Stimulated activated CD8-positive, alpha-beta memory T cell treated with anti-CD3 and anti-CD28 coated beads, Interleukin-12 subunit alpha, Interleukin-12 subunit beta, amount 100 ng/mL, for 1 hour (primary cell): ENCODE measurements at places on chromosomes 6 and 20.

DNA sequence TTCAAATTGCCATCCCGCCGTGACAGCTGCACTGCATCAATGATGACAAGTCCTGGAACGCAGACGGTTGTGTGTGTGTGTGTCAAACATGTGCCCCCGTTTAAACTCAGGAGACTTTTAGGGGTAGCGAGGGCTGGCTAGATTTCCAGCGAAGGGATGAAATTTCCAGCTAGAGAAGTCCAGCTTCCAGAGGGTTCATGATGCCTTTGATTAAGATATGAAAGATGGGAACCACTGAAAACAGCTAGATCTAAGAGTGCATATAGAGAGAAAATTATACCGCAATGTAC, 644 bp downstream of the KIZ start:
- no peak for DNase-seq

GRCh38 chr6:130928158-130928912, 101.1 kb downstream of the SMLR1 start:
- DNase-seq = no peak

- no peak for DNase-seq
These were observed 17.9 kb upstream of the ARMC12 start for GRCh38 chr6:35718911-35719381.

DNA sequence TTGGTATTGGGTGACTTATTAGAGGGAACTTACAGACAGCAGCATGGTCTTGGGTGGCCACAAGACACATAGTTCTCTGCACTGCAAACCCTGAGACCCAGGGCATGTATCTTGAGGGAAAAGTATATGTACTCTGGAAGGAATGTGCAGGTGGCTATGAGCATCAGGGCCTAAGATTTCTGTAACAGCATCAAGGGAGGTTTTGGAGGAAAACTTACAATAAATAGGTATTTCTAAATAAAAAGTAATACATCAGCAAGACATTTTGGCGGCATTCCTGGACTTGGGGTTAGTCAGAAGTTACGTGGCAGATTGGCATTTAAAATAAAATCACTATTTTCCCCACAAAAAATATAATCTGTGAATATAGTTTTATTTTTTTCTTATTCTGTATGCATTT, 8.0 kb upstream of the STX7 start:
- DNase-seq = no peak

- DNase-seq = no peak
These were observed 109.8 kb downstream of the CHD6 start for GRCh38 chr20:41508335-41508734.

DNA sequence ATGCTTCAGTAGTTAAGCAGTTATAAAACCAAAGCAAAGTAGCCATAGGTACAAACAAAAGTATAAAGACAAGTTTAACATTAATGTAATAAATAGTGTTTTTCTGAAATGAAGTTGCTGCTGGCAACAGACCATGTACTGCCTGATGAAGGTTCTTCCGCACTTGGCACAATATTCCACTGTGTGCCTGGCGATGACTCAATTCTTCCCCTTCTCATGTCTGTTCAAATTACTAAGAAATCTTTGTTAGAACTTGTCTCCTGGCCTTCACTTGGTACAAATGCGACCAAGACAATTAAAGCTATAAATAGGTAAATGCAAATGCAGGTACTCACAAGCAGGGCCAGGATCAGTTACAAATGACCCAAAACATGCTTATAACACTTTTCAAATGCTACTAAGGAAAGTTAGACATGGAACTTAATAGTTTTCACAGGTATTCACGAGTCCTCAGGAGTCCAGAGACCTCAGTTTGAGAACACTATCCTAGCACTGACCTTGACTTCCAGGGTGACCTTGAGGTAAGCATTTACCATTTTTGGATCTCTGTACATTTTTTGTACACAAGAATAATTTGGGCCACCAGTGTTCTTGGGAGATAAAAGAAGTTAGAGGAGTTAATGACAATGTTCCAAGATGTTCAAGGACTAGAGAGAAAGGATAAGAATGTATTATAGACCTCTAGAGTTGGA, 8.1 kb upstream of the DDR1 start:
- DNase-seq = no peak

DNA sequence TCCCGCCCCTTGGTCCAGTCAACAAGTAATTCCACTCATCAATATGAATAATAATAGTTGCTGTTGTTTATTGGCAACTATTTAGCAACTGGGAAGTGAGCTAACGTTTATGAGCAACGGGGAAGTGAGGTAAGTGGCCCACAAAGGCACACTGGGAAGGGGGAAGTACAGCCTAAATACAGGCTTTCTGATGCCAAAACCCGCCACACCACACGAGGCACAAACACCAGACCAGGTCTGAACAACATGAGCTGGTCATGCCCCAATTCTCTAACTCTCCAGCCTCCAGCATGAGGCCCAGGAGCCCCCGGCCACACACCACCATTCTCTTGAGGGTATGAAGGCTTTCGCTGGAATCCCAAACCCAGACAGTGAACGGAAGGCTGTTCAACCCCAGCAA, 50.8 kb downstream of the PREX1 start:
- no peak for DNase-seq

DNA sequence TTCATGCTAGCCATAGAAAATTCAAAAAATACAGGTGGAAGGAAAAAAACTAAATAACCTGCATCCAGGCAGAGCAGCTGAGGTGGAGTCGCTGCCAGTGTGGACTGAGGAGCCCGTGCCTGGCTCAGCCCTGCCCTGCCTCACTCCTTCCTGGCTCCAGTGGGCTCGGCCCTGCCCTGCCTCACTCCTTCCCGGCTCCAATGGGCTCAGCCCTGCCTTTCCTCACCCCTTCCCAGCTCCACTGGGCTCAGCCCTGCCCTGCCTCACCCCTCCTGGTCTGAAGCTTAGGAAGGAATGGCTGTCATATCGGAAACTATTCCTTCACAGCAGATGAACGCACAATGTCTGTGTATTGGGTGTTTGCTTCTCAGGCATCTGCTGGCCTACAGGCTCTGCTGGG, 142.1 kb downstream of the SMOC2 start:
- no peak for DNase-seq

DNA sequence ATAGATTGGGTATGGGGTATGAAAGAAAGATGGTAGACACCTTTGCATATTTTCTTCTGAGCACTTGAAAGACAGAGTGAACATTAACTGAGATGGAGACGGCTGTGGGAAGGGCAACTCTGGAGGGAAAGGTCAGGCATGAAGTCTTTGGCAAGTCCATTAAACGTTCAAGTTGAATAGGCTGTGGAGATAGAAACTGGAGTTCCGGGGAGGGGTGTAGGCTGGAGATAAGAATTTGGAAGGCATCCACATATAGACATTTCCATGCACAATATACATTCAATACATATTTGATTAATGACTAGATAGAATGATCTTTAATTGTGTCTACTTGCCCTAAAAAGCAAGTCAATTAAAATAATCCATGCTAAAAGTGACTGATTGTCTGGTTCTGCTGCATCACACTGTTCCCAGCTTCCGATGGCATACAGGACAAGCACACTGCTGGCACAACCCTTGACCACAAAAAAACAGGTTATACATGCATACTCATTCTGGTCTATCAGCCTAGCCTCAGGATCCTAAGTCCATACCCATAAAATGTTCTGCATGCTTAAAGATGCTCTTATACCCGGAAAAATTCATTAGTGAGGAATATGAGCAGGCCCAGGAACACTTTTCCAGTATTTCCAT, 1.9 kb upstream of the MYLK4 start:
- no peak for DNase-seq
